ENCODE measurements at places on chromosomes 6 and 20. TPM values are rescaled to one million over a fixed set of nuclear protein-coding genes. Genes with fewer than 3 reads are reported as not detected.

SPAG4 gene
- 0.74 TPM for total RNA-seq

DUSP15 gene
- total RNA-seq: 4.4 TPM

PM20D2 gene
- total RNA-seq: 16.0 TPM

CFAP61 gene
- 2.5 TPM for total RNA-seq

FOXQ1 gene
- total RNA-seq: 1.7 TPM

MTFR2 gene
- 0.25 TPM for total RNA-seq

CTCFL gene
- not detected for total RNA-seq

CD83 gene
- total RNA-seq: 17.5 TPM

PPP1R14C gene
- total RNA-seq: 48.7 TPM

SOBP gene
- 58.0 TPM for total RNA-seq

Data from temporal lobe (tissue), 4 donors.